ENCODE measurements at places on chromosomes 4 and X. TPM values are rescaled to one million over a fixed set of nuclear protein-coding genes. Genes with fewer than 3 reads are reported as not detected.

The PPEF1 gene
- not detected for total RNA-seq

The NWD2 gene
- total RNA-seq, result not detected

The RASSF6 gene
- not detected for total RNA-seq

The AFF2 gene
- 1.5 TPM for total RNA-seq

The REELD1 gene
- not detected for total RNA-seq

The SAGE1 gene
- not detected for total RNA-seq

The EDNRA gene
- not detected for total RNA-seq

- DNase-seq, result no peak
These were observed 92.4 kb upstream of the AP1S2 start for GRCh38 chrX:15946783-15947580.

GRCh38 chrX:55839485-55839884, 121.9 kb downstream of the RRAGB start:
- DNase-seq, result no peak

- DNase-seq, result no peak
These were observed 17.0 kb upstream of the PAPSS1 start for GRCh38 chr4:107736924-107737448.

DNA sequence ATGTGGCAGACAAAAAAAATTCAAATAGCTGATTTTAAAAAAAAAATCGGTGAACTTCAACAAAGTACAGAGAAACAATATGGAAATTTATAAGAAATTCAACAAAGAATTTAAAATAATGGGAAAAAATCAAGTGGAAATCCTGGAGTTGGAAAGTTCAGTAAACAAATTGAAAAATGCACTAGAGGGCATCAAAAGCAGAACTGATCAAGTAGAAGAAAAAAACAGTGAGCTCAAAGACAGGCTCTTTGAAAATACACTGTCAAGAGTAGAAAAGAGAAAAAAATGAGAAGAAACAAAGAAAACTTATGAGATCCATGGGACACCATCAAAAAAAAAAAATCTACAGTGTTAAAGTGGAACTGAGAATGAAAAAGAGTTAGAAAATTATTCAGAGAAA, 19.6 kb upstream of the FRG1 start:
- no peak for DNase-seq

DNA sequence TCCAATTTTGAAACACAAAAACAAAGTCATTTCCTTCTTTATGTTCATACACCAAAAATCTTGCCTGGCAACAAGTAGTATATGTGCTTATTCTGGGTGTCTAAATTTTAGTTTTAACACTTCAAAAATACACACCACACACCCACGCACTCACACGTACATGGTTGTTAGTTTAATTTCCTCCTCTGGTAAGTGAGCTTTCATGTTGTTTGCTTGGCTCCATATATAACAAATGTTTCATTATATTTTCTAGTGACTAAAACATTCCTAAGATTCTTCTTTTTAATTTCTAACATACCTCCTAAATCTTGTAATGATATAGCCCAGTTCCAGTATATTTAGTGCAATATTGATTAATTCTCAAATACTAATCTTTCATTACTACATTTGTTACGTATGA, 80.9 kb downstream of the PRDM5 start:
- DNase-seq, result no peak

- no peak for DNase-seq
These were observed 808.3 kb downstream of the RPA4 start for GRCh38 chrX:97691901-97692455.

GRCh38 chr4:161813889-161814288, 349.9 kb downstream of the FSTL5 start:
- no peak for DNase-seq

- no peak for DNase-seq
These were observed 372.6 kb upstream of the TECRL start for GRCh38 chr4:64781737-64782326.

DNA sequence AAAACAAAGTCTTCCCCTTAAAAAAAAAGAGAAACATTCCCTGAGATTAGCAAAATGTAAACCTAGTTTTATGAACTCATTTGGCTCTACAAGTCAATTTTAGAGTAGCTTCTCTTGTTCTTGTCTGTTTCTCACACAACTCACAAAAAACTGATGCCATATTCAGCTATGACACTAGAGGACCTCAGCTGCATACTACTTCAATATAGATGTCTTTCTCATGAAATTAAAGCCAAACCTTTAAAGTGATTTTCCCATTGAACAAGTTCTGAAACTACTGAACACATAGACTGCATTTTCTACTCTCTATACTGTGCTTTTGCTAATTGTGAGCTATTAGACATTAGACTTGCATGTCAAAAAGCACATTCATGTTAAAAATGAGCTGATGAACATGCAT, 49.8 kb downstream of the TBCK start:
- no peak for DNase-seq

DNA sequence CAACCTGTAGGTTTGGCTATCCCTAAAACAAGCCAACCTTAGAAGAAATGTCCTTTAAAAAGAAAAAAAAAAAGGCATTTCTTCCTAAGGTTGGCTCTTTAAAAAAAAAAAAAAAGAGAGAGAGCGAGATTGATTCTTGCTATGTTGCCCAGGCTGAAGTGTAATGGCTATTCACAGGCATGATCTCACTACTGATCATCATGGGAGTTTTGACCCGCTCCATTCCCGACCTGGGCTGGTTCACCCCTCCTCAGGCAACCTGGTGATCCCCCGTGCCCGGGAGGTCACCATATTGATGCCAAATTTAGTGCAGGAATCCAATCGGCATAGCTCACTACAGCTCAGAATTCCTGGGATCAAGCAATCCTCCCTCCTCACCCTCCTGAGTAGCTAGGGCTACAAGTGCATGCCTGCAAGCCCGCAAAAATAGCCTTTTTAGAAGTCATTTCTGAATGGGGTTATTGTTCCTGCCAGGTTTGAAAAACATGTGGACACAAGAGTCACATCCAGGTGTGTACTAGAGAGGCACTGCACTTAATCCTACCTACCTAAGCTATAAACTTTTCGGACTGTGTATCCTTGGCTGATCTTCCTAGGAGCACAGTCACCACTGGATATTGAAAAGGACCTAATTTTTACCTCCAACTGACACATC, 61.4 kb upstream of the ZCCHC13 start:
- no peak for DNase-seq

DNA sequence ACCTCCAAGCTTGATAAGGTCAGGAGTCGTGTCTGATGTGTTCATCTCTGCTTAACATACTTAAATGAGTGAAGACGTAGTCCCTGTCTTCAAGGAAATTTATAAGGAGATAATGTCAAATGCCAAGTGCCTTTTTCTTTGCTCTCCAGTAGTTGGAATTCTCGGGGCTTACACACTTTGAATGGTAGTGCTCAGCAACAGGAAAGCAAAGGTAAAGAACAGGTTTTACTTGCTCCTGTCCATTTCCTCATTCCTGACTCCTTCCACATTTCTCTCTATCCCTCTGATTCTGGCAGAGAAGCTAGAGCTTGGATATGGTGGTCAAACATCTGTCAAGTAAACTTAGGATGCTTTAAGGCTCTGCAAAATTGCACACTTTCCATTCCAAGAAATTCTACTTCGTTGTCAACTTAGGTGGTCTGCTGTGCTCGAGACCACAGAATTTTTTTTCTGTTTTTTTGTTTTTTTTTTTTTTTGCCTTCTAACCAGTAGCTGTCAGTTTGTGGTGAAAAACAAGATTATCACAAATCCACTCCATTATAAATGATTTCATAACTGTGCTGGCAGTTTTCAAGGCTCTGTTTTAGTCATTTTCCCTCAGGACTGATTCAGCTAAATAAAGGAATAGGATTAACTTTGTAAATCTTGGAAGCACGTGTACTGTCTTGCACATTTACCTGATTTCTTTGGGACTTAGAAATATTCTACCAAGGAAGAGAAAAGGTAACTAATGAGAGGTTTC, 180.8 kb upstream of the ANXA3 start:
- DNase-seq, result no peak

DNA sequence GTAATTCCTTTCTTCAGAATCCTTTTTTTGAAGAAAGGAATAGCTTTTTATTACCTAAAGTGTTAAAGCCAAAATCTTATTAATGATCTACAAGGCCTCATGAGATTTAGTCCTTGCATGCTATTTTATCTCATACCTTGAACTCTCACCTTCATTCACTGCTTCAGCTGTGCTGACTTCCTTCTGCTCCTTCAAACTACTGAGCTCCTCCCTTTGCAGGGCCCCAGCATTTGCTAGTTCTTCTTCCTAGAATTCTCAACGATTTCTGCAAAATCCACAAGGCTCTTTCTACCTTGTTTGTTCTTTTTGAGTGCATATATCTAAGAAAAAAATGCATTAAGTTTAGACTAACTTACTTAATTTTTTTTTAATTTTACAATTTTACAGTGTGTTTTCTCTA, 619.5 kb downstream of the EPHA5 start:
- no peak for DNase-seq

DNA sequence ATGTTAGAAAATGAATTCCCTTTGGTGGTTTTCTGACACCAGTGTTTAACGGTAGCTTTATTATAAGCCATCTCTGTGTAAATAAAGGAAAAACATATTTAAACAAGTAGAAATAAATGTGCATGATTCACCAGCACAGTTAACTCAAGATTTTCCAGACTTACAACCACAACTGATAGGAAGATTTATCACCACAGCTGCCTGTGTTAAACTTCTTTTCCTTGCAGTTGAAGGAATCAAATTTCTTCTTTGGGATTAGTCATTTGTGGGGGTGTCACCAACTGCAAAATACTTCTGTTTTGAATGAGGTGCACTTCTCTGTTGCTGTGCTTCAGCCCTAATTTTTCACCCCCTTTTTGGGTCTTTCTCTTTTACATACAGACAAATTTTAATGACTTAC, 128.1 kb upstream of the STK26 start:
- DNase-seq, result no peak

- DNase-seq, result no peak
These were observed 18.5 kb downstream of the CLGN start for GRCh38 chr4:140408974-140409373.

DNA sequence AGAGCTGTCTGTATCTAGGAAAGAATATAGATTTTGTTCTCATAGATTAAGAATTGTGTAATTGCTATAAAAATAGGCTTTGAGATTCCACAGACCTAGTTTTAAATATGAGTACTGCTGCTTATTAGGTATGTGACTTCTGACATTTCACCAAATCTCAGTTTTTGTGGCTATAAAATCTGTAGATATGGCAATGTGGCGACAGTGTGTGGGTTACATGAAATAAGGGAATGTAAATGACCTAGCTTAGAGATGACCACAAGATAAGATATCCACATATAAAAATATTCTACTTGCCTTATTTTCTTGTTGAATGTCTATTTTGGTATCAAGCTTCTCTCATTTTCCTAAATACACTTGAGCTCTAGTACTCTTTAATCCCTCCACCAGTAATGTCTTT, 193.8 kb downstream of the UNC5C start:
- no peak for DNase-seq

- DNase-seq, result no peak
These were observed 32.9 kb upstream of the NDP start for GRCh38 chrX:44006081-44006480.

DNA sequence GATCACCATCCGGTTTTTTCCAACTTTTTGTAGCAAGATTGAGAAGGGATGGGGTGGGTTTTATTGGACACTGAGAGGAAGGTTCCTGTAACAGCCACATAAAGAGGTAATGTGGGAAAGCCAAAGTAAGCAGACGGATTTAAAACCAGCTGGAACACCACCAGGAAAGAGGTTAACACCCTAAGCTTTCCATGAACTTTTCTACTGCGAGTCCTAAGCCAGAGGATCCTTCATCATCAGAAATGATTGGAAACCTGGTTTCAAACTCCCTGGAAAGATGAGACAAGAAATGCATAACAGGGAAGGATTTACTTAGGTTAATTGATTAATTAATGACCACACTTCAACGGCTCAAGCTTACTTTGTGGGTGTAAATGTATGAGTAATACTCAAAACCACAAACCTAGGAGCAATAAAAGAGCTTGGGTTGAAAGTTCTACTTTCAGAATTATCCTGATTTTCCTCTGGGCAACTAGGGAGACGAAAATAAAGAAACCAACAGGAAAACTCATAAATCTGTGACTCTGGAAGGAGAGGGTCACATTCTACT, 91.5 kb downstream of the COX18 start:
- no peak for DNase-seq

GRCh38 chr4:68877555-68877954, 61.8 kb downstream of the UGT2B10 start:
- DNase-seq, result no peak

DNA sequence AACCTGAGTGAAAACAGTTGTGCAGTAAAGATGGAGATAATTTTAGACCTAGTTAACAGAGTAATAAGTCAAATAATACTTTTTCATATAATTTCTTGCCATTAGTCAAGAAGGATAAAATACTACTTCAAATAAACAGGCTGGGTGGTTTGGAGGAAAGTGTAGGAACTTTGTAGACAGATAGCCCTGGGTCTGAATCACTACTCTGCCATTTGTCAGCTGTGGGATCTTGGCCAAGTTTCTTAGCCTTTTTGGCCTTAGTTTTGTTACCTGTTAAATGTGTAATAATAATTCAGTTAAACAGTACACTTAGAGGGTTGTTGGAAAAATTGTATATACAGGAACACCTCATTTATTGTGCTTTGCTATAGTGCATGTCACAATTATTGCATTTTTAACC, 163.7 kb downstream of the NPNT start:
- no peak for DNase-seq

- DNase-seq, result no peak
These were observed 85.4 kb downstream of the WFS1 start for GRCh38 chr4:6355052-6355451.

DNA sequence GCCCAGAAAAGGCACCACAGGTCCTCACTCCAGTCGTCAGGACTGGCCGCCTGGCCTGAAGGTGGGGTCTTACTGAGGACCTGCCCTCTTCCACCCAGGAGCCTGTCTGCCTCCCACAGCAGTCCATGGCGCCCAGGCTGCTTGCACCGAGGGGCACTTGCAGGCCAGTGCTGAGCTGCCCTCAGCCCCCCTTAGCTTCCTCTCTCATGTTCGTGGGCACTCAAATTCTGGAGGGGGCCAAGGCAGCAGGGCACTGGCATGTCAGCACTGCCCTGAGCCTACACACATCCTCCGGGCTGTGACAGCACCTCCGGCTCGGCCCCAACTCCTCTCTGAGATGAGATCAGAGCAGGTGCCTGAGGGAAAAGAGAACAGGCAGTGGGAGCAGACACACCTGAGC, 27.2 kb upstream of the ZBTB33 start:
- no peak for DNase-seq

DNA sequence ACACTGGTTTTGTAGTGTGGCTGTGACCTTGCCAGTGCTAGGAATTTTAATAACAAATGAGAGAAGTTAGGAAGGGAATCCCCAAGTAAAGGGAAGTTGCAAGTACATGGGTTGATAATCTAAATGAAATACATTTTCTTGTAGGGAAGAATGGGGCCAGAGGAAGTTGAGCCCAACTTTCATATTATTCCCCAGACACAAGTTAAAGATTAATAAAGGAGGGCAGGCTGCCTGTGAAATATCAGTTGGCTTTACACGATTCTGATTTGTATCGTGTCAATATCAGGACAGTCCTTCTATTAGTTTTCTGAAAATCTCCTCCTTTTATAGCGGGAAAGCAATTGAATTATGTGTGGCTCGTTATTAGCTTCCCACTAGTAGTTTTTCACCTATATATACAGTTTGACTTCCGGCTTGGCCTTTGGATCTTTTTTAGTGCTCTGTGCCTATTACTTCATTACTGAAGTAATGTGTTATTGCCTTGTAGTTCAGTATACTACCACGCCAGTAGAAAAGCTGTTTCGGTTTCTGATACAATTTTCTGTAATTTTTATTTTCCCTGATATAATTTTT, 1.7 kb downstream of the PDLIM5 start:
- DNase-seq, result no peak
